Uterine smooth muscle cell (primary cell): ENCODE measurements at places on chromosomes 1 and 21. TPM values are rescaled to one million over a fixed set of nuclear protein-coding genes. Genes with fewer than 3 reads are reported as not detected.

Gene PLK3
- 39.4 and 43.7 TPM in 2 replicates for total RNA-seq

Gene LCE5A
- not detected in 2 replicates for total RNA-seq

Gene ACTL8
- total RNA-seq: 0.11 and 0.12 TPM in 2 replicates

Gene CSF3R
- 0.11 and 0.12 TPM in 2 replicates for total RNA-seq

Gene BTBD19
- total RNA-seq: 5.4 and 12.0 TPM in 2 replicates

Gene PAQR6
- total RNA-seq: 0.22 and 0.37 TPM in 2 replicates

Gene ANKRD35
- 2.1 and 2.5 TPM in 2 replicates for total RNA-seq

Gene MROH7
- 0.11 and 0.12 TPM in 2 replicates for total RNA-seq

Gene FAM177B
- not detected in 2 replicates for total RNA-seq

Gene RIMKLA
- under 0.01 and 0.12 TPM in 2 replicates for total RNA-seq

Gene FBLIM1
- total RNA-seq: 54.5 and 73.2 TPM in 2 replicates
